ENCODE measurements at places on chromosomes 7 and 10. TPM values are rescaled to one million over a fixed set of nuclear protein-coding genes. Genes with fewer than 3 reads are reported as not detected.

- DNase-seq, result no peak
Measured at GRCh38 chr10:119203006-119203405, 4.4 kb upstream of the GRK5 start.

- no peak for DNase-seq
Measured at GRCh38 chr10:21194510-21194993, 297.4 kb upstream of the NEBL start.

DNA sequence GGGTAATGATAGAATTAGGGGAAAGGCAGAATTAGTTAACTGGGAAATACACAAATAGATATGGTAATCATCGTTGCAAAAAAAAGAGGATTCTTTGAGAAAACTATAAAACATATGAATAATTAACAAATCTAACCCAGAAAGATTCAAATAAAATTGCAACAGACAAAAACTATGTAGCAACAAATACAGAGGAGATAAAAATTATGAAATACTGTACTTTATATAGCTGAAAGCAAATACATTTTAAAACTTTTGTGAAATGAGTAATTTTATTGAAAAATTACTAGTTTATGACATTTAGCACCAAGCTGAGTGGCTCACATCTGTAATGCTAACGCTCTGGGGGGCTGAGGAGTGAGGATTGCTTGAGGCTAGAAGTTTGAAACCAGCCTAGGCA, 356.7 kb downstream of the CALN1 start:
- DNase-seq, result no peak

DNA sequence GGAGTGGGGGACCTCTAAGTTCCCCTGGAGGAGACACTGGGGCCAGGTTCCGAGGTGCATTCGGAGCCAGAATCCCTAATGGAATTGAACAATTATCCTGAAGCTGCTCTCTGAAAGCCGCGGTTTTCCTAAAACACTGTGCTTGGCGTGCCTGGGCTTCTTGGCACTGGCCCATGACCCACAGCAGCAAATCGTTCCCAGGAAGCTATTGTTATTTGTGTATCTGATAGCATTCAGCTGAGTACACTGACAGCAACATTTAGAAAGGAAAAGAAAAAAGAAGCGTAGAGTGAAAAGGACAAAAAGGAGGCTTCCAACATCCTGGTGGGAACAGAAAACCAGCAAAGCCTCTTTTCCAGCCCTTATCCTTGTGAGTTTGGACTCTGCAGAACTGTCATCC, 339.8 kb downstream of the FRMD4A start:
- DNase-seq, result no peak

- DNase-seq, result no peak
Measured at GRCh38 chr10:71614946-71615345, 104.6 kb downstream of the C10orf105 start.

The PDCD11 gene
- 9.7 TPM for polyA plus RNA-seq

The TAS2R41 gene
- not detected for polyA plus RNA-seq

DNA sequence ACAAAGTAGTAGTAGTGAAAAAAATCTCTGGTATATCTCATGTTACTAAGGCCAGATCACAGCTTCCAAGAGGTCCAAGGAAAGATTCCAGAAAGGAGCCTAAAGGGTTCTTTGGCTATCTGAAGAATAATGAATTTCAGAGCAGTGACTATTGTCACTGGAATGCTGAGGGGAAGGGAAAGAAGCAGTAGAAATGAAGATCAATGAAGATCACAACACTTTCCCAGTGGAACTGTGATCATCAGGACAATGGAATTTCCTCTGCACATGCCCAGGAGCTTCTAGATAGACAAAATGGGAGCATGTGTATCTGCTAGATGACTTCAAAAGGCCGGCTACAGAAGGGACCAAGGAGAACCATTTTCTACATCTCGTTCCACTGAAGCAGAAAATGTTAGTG, 219.5 kb upstream of the PHYHIPL start:
- no peak for DNase-seq

- no peak for DNase-seq
Measured at GRCh38 chr7:88224601-88225275, 4.9 kb upstream of the SRI start.

DNA sequence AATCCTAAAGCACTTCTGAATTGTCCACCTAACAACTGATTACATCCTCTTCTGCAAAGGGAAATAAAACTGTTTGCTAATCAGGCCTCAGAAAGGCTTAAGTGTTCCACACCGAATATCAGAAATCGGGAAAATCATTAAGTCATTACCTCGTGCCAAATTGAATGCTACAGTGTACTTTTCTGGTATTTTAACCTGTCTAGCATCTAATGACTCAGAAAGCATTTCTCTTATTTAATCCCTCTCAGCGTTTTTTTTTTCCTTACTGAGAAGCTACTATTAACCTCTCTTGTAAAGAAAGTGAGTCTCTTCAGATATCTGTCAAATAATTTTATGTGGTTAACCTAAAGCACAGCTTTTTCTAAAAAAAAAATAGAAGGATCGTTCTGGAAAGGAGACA, 28.6 kb downstream of the VIM start:
- no peak for DNase-seq

DNA sequence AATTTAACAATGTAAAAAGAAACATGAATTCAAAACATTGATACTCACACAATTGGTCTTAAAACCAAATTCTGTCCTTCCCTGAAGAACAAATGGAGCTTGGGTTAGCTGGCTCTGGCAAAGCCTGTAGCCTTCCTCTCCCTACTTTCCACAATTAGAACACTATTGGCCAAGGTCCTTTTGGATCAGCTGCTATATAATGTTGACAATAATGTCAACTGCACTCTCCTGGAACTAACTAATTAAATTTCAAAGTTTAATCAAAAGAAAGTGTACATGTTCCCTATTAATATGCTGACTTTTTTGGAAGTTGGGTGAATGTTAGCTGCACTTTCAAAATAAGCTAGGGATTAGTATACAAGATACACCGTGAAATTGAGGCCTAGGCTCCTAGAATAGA, 440.1 kb upstream of the NFE2L3 start:
- DNase-seq, result no peak

DNA sequence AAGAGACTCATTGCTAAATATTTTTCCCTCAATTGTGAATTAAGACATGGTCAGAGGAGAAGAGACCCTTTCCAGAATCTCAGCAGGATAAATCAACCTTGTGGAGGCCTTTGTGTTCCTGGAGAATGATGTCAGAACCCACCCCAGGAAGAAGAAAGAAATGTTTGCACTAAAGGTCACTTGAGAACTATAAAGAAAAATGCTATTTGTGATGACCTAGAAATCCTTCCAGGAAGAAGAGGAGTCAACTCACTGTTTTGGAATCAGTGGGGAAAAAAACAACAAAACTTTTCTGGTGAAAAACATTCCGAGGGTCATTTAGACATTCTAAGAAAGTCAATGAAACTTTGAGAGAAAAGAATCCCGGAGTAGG, 129.1 kb upstream of the ANKRD1 start:
- no peak for DNase-seq

DNA sequence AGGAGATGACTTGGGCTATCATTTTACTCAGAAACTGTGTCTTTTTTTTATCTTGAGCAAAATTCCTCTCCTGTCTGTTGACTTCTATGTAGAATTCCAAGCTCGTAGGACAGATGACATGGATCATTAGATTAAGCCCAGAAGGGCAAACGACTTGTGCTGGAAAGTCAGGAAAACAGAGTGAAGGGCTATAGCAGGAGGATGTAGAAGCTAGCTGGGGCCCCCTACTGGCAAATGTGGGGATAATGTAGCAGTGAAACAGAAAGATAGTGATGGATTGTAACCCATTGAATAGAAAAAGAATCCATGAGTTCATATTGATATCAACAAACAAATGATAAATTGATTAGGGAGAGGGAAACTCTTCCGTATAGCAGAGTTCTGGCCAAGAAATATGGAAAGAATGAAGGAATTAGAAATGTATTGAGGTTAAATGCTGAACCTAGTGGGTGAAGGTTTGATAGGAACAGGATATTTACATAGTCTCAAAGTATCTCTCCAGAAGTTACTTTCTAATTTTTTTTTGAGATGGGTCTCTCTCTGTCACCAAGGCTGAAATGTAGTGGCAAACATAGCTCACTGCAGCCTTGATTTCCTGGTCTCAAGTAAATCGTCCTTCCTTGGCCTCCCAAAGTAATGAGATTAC, 103.6 kb downstream of the LYZL1 start:
- no peak for DNase-seq

GRCh38 chr7:139224219-139224618, 6.8 kb upstream of the UBN2 start:
- DNase-seq, result no peak

GRCh38 chr7:148570510-148570909, 20.1 kb upstream of the C7orf33 start:
- no peak for DNase-seq

The CYP17A1 gene
- polyA plus RNA-seq, result not detected

The ALOX5 gene
- 202 TPM for polyA plus RNA-seq

DNA sequence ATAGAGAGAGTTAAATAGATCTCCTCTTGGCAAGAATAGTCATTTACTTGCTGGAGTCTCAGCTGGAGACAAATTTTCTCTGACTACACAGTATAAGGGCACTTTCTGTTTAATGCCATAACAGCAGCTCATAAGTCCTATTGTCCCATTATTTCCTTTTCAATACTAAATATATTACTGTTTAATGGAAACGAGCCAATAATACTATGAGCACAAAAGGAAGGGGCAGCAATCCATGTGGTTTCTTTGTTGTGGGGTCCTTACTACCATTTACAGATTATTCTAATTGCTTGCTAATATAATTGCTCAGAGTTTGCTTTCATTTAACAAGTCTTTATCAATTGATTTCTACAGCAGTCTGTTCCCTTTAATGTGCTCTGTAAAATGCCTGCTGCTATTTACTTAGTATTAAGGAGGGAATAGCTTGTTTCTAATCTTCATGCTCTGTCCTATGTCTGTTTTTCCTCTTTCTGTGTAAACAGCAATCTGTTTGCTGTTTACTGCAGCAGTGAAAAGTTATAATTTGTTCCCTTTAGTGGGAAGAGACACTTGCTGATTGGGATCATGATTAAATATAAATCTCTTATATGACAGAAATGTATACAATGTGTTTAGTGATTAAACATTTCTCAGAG, 296.2 kb upstream of the SMIM30 start:
- no peak for DNase-seq

The C7orf57 gene
- not detected for polyA plus RNA-seq

DNA sequence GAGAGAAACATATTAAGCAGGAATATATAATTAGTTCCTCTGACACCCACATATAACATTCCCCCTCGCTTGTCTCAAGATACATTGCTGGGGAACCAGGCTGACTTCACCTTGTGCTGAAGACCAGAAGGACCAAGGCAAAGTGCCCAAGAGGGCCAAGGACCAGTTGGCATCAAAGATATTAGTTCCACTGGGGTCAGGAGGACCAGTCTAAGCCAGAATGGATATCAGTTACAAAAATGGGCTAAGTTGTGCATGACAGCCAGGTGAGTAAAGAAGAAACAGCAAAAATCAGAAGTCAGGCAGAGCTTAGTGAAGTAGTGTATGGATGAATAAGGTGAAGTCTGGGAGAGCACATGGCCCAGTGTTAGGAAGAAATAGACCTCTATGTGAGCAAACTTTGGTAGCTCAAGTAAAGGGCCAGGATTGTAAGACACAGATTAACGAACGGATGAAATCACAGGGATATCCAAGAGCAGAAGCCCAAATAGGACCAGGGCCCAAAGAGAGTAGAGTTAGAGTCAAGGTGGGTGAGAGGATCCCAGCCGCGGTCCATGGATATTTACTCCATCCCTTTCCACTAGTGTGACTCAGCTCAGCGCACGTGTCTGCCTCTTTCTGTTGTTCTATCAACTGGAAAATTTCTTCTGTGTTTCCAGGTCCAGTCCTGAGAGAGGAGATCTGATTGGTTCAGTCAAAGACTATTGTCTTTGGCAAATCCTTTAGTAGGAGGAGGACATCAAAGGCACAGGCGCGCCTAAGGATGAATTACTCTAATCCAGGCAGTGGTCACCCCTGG, 5.0 kb downstream of the CALD1 start:
- DNase-seq, result no peak

- no peak for DNase-seq
Measured at GRCh38 chr10:88881320-88881719, 1.3 kb downstream of the STAMBPL1 start.

Measured in naive B cell (primary cell).